ENCODE measurements at places on chromosomes 3 and 15.

GRCh38 chr3:102099913-102100312 lies 250.6 kb downstream of the NFKBIZ start:
- no peak for DNase-seq

DNA sequence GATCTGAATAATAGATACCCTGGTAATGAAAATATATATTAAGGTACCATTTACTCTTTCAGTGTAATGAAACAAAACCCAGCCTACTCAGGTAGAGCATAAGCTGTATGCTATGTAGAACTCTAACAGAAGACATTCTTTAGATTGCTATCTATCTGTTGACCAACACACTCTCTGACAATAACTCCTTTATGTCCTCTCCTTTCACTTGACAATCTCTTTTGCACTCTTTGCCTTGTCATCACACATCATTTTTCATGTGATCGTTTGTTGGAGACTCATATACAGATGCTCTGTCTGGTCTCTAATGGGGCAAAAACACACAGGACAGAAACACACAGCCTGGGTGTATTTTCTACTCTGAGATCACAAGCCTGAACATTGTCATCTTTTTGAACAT lies 35.4 kb upstream of the SUCLG2 start:
- no peak for DNase-seq

DNA sequence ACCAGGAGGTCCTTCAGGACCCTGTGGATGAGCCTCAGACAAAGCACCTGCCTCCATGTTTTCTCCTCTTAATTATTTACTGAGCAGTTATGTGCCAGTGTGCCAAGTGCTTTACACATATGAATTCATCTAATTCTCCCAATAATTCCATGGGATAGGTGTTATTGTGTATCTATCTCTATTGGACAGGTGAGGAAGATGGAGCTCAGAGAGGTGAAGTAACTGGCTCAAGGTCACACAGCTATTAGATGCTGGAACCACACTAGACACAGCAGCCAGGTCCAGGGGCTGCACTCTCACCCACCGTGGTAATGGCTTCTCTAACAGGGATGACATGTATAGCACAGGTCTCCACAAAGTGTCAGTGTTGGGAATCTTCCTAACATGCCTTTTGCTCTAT lies 70.2 kb downstream of the TLE3 start:
- DNase-seq, result no peak

- no peak for DNase-seq
These were observed 74.0 kb upstream of the UBE2E2 start for GRCh38 chr3:23129117-23129516.

- DNase-seq, result no peak
These were observed 179.3 kb downstream of the POTEB3 start for GRCh38 chr15:21260966-21261395.

DNA sequence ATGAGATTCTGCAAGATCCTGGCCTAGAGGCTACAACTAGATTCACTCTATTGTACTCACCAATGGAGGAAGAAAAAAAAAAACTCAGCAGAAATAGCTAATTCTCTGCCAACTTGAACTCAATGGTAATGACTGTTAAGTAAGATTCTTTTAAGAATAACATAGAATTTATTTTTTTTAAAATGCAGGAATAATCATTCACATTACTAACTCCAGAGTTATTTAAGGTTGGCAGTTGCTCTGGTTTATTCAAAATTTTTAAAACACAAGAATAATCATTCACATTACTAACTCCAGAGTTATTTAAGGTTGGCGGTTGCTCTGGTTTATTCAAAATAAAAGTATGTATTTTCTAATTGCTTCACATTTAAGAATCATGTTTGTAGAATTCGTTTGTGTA lies 1071.9 kb downstream of the IGSF11 start:
- DNase-seq, result no peak

DNA sequence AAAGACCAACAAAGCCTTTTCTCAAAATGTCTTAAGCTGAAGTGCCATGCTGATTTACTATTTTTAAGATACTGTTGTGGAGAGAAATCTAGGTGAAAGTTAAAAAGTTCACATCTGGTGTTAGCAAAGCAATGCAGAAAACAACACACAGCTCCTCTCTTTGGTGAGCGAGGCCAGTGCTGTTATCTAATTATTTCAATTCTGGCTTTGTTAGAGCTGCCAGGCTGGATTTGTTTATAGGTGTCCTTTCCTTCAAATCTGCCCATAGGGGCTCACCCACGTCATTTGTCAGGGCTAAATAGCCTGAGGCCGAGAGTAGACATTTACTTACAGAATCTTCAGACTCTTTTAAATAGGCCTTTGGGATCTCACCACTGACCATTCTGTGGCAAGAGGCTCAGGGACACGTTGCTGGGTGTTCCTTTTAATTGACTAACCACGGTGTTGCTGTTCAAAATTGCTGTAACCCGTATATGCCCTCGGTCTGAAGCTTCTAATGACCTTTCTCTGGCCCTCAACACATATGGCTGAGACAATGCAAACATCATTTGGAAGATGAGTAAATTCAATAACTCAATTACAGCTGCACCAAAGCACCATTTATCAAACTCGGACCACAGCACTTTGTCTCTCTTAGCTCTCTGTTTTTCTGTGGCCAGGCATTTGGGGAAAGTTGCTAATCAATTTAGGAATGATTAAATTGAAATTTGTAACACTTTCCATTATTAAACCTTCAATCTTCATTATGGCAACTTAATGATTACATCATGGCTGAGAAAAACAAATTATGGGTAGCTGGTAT lies 152.6 kb downstream of the PDZRN3 start:
- DNase-seq, result no peak

DNA sequence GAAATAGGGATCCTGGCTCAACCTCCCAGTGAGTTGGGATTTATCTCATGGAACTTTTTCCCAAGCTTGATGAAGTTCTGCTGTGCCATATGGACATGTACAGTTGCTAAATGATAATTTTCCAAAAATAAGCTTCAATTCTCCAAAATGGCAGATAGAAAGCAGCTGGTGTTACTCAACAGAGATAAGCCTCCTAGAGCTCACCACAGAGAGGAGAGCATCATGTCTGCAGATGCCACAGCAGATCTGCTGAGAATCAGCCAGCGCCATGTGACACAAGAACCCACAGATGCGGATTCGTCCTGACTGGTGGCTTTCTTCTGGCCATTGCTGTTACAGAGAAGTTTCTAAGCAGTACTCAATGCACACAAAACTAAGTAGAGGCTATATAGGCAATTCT lies 50.6 kb downstream of the AGTR1 start:
- DNase-seq, result no peak

DNA sequence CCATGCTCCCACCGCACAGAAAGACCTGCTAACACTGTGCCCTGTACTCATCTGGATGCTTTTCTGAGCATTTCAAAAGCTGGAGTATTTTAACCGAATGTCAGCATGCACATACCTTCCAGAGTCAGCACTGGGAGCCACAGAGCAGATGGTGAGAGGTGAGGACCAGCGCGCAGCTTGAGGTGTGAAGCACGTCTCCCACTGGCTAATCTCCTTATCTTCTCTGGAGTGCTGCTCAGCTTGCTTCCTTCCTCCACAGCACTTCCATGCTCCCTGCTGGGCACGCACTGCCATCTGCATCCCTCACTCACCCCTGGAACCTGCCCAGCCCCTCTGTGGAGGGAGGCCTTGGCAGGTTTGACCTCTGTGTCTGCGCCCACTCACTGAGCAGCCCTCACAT lies at the start of gene GNB5:
Gene GNB5 (minus strand): TSS at position 186 of the 400 bp plus-strand sequence. CDS start 6,716 bp downstream, outside the sequence.
- no peak for DNase-seq

Measured in effector CD4-positive, alpha-beta T cell (primary cell).